ENCODE measurements at places on chromosomes 3 and 15.
A peak's percentile ranks its signal among the peaks of the same experiment; 100 is the strongest.

DNA sequence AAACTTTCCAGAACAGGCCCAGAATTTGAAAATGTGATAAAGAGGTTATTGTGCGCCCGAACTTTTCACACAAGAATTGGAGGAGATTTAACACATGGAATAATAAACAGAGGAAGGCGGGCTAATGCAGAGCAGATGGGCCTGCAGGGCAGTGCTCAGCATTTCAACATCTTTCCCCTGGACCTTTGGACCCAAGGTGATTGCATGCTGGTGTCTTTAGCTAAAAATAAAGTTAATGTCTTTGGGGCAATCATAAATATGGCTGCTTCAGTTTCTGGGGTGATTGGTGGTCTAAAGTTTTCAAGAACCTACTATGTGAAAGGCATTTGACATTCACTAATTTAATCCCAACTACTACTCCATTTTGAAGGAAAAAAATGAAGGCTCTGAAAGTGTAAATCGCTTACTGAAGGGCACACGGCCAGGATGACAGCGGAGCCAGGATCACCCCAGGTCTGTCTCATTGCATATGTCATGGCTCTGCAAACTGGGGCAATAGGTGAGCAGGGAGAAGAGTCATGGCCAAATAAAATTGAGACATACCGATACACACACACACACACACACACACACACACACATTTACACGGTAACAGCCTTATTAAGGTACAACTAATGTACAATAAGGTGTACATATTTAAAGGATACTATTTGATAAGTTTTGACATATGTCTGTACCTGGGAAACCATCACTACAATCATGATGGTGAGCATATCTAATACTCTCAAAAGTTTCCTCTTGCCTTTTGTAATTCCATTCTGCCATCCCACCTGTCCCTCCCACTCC, 243.1 kb upstream of the LRRFIP2 start:
- DNase-seq: no peak

DNA sequence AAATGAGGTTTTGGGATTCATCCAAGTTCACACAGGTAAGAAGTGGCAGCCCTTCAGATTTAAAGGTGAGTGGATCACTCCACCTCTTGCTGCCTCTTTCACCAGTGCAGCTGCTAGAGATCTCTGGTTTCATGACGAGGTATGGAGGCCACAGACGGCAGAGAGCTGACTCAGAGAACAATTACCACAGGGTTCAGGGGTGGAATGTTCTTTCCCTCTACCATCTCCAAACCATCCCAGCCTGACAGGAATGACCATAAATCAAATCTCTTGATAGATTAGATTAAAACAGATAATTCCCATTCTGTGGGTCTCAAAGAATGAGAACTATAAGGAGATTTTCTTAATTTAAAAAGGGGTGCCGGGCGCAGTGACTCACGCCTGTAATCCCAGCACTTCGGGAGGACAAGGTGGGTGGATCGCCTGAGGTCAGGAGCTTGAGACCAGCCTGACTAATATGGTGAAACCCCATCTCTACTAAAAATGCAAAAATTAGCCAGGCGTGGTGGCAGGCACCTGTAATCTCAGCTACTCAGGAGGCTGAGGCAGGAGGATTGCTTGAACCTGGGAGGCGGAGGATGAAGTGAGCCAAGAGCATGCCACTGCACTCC, 174.2 kb upstream of the ATP11B start:
- DNase-seq: no peak

- DNase-seq: peak; percentile 65
Measured at GRCh38 chr3:139473155-139473771, 3.1 kb downstream of the RBP2 start.

- DNase-seq: peak; percentile 95
Measured at GRCh38 chr3:159200176-159200575, 398.3 kb downstream of the MFSD1 start.

DNA sequence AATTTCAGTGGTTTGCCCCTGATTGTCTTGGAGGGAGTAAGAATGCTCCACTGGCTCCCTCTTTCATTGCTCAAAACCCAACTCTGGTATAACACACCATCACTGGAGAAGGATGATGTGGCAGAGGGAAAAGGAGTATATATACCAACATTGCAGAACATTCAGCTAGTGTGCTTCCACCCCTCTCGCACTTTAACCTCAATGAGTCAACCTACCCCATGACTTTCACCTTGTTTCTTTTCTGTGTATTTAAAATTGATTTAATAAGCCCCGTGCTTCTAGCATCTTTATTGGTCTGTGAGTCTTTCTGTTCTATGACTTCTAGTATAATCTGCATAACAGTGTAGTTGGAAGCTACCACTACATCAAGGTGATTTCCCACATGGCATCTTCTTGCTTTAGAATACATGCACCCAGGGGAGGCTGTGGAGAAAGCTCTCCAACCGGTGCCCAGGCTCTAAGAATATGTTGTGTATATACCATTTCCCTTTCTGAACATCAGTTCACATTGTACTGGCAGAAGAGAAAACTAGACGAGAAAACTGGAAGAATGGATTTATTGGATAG, 595.1 kb upstream of the TGFBR2 start:
- DNase-seq: no peak

DNA sequence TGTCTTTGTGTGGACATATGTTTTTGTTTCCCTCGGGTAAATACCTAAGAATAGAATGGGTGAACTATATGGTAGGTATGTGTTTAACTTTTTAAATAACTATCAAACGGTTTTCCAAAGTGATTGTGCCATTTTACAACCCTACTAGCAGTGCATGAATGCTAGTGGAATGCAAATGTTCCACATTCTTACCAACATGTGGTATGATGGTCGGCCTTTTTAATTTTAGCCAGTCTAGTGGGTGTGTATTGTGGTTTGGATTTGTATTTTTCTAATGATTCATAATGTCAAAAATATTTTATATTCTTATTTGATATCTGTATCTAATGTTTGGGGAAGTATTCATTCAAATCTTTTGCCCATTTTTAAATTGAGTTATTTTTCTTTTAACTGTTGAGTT, 68.2 kb upstream of the SMAD3 start:
- no peak for DNase-seq

DNA sequence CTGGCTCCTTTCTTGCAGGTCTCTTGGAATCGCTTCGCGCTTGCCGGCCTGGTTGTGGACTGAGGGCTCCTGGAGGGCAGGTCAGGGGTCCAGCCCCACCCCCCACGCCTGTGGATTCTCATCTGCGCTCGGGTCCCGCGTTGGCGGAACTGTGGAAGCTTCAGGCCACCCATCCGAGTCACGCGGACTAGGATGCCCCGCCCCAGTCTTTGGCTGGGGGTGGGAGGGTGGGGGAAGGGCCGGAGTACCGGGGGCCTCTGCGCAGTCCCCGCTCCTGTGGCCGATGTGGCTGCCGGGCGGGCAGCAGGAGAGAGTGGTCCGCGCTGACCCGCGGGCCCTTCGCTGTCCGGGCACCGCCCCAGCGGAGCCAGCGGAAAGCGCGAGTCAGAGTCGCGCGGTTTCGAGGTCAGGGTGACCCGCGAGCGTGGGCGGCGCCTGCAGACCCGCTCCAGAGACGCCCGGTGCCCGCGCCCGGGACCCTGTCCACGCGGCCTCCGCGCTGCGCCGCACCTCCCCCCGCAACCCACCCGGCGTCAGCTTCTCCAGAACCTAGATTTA, 114.2 kb downstream of the KLF13 start:
- no peak for DNase-seq
